ENCODE measurements at places on chromosomes 16 and 17. TPM values are rescaled to one million over a fixed set of nuclear protein-coding genes. Genes with fewer than 3 reads are reported as not detected.

- DNase-seq = no peak
Observed at GRCh38 chr17:39675390-39676082, 7.3 kb downstream of the PNMT start.

- DNase-seq = no peak
Observed at GRCh38 chr17:40095944-40096791, 4.2 kb downstream of the NR1D1 start.

- no peak for DNase-seq
Observed at GRCh38 chr16:11610580-11610979, 23.9 kb upstream of the LITAF start.

- peak; percentile 56 for DNase-seq
Observed at GRCh38 chr16:28082624-28083023, 19.1 kb upstream of the GSG1L start.

Gene CCL2
- not detected for total RNA-seq

Gene C17orf113
- 0.64 TPM for total RNA-seq

Gene CTRB2
- not detected for total RNA-seq

All from bronchial epithelial cell (primary cell).